T-helper 17 cell (primary cell): ENCODE measurements at places on chromosomes 3 and 15. TPM values are rescaled to one million over a fixed set of nuclear protein-coding genes. Genes with fewer than 3 reads are reported as not detected.

- no peak overlapping the region for H3K27ac ChIP-seq
- H3K4me3 ChIP-seq = no peak overlapping the region
- H3K36me3 ChIP-seq = no peaks in the 10 kb centered on the region
- no peaks in the 10 kb centered on the region for H3K27me3 ChIP-seq
- H3K4me1 ChIP-seq = no peaks in the 10 kb centered on the region
Measured at GRCh38 chr3:121167374-121168139, 259.6 kb downstream of the STXBP5L start.

- H3K27me3 ChIP-seq = peaks cover 65% of the 10 kb centered on the region
- no peak for DNase-seq
- peak overlapping the region; percentile 73 for H3K4me3 ChIP-seq
- peaks cover 9% of the 10 kb centered on the region for H3K36me3 ChIP-seq
Measured at GRCh38 chr15:67827562-67828277, 2.4 kb downstream of the SKOR1 start.

The GPR149 gene
- total RNA-seq = not detected

GRCh38 chr15:62588938-62589670, 424.0 kb upstream of the C2CD4B start:
- no peak for DNase-seq
- no peaks in the 10 kb centered on the region for H3K36me3 ChIP-seq
- H3K4me3 ChIP-seq = no peak overlapping the region
- H3K4me1 ChIP-seq = no peaks in the 10 kb centered on the region
- no peak overlapping the region for H3K27ac ChIP-seq
- peaks cover 44% of the 10 kb centered on the region for H3K27me3 ChIP-seq

DNA sequence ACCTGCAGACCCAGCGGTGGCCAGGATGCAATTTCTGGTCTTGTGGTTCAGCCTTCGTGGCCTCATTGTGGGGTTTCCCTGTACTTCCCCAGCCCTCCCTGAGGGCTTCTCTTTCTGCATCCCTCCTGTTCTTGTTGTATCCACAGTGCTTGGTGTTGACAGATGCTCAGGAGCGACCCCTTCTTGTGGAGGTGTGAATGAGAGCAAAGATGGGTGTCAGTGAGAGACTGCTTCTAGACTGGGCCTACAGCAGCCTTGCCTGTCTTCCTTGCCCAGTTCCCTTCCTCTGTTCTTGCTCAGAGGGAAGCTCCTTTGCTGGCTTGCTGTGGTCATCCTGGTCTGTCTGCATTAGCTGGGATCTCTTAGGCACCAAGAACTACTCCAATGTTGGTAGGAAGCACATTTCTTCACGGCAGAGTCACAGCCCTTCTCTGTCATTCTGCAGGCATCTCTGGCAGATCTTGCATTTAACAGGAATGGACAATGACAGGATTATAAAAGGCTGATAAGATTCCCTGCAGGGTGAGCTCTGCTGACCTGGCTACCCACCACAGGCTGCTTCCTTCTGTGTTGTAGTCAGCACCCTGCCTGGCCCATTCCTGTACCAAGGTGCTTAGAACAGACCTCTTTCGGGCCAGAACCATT, 317.8 kb upstream of the C2CD4B start:
- H3K27ac ChIP-seq = no peak overlapping the region
- no peak overlapping the region for H3K4me3 ChIP-seq
- H3K36me3 ChIP-seq = no peaks in the 10 kb centered on the region
- no peak for DNase-seq
- H3K4me1 ChIP-seq = peaks cover 4% of the 10 kb centered on the region

The FEZF2 gene
- not detected for total RNA-seq

- H3K4me3 ChIP-seq = no peak overlapping the region
- H3K27me3 ChIP-seq = no peaks in the 10 kb centered on the region
- peaks cover 8% of the 10 kb centered on the region for H3K36me3 ChIP-seq
- DNase-seq = no peak
Measured at GRCh38 chr15:58699769-58700168, 49.7 kb downstream of the ADAM10 start.

The SERINC4 gene
- not detected for total RNA-seq

The TGM4 gene
- not detected for total RNA-seq

The EPB42 gene
- total RNA-seq = not detected

DNA sequence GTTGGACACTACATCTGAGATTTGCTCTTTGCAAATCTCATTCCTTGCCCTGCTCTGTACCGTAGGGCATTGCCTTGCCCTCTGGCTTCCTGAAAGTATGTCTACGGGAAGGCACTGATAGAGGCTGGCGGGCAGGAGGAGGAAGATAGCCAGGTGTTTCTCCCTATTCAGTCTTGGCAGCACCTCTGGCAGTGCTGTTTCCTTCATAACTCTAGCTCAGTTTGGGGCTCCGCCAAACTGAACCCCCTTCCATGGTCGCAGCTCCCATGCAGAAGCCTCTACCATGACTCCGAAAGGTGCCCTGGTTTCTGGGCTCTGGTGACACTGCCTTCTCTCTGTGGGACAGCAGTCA, 122.3 kb upstream of the PRR20G start:
- H3K27me3 ChIP-seq = peaks cover 87% of the 10 kb centered on the region
- H3K36me3 ChIP-seq = no peaks in the 10 kb centered on the region
- DNase-seq = peak; percentile 4
- peaks cover 3% of the 10 kb centered on the region for H3K4me1 ChIP-seq
- H3K4me3 ChIP-seq = no peak overlapping the region
- no peak overlapping the region for H3K27ac ChIP-seq

GRCh38 chr15:70867911-70868467, 14.0 kb upstream of the LARP6 start:
- H3K36me3 ChIP-seq = peaks cover 2% of the 10 kb centered on the region
- DNase-seq = no peak
- no peak overlapping the region for H3K27ac ChIP-seq
- no peak overlapping the region for H3K4me3 ChIP-seq

The SLCO2A1 gene
- not detected for total RNA-seq

The ADAM10 gene
- total RNA-seq = 142 TPM

GRCh38 chr3:50260027-50260941, 8.7 kb upstream of the SEMA3B start:
- H3K4me3 ChIP-seq = peak overlapping the region; percentile 82
- H3K36me3 ChIP-seq = no peaks in the 10 kb centered on the region
- H3K27me3 ChIP-seq = no peaks in the 10 kb centered on the region

DNA sequence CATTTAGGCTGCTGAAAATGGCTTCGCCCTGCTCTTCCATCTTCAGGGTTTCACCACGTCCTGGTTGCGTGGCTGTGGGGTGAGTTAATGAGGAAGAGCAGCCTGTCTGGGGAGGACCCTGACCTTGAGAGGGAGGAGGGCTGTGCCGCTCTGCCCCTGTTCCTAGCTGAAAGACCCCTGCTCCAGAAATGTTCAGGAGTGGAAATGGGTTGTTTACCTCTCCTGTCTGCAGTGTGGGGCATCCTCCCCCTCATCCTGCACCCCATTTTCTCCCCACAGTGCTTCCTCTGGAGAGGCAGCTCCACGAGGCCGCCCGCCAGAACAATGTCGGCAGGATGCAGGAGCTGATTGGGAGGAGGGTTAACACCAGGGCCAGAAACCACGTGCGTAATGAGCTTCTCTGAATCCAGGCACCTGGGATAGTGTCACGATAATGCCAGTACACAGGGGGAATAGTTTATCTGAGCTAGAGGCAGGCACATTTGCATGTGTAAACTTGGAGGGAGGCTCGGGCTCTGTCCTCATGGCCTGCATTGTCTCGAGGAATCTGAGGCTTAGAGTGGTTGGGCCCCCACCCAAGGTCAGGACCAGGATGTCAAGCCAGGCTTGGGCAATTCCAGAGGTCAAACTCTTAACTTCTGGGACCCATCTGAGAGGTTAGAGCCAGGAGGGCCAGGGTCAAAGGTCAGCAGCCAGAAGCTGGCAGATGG, 4.0 kb downstream of the ANKDD1A start:
- DNase-seq = no peak
- peaks cover 12% of the 10 kb centered on the region for H3K27me3 ChIP-seq
- H3K27ac ChIP-seq = no peak overlapping the region

The IL12A gene
- total RNA-seq = 3.2 TPM

The PLA1A gene
- not detected for total RNA-seq

GRCh38 chr3:31213869-31214486, 318.7 kb upstream of the STT3B start:
- H3K4me1 ChIP-seq = peaks cover 75% of the 10 kb centered on the region
- DNase-seq = peak; percentile 30
- H3K27ac ChIP-seq = peak overlapping the region; percentile 88
- H3K4me3 ChIP-seq = peak overlapping the region; percentile 86
- H3K36me3 ChIP-seq = no peaks in the 10 kb centered on the region
- no peaks in the 10 kb centered on the region for H3K27me3 ChIP-seq

The GOLGA6D gene
- not detected for total RNA-seq

DNA sequence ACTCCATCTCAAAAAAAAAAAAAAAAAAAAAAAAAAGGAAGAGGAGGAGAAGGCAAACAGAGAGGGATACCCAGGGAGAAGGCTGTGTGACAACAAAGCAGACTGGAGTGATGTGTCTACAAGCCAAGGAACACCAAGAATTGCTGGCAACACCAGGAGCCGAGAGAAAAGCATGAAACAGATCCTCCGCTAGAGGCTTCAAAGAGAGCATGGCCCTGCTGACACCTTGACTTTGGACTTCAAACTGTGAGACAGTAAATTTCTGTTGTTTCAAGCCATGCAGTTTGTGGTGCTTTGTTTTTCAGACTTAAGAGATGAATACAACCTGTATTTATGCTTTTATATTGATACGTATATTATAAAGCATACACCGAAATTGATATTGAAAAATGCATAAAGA, 74.3 kb upstream of the TRA2B start:
- H3K27ac ChIP-seq = no peak overlapping the region
- no peaks in the 10 kb centered on the region for H3K36me3 ChIP-seq
- no peak overlapping the region for H3K4me3 ChIP-seq

GRCh38 chr15:83846847-83847246, 192.9 kb downstream of the ADAMTSL3 start:
- DNase-seq = no peak
- H3K27me3 ChIP-seq = peaks cover 19% of the 10 kb centered on the region
- no peaks in the 10 kb centered on the region for H3K4me1 ChIP-seq
- no peaks in the 10 kb centered on the region for H3K36me3 ChIP-seq
- H3K27ac ChIP-seq = no peak overlapping the region

GRCh38 chr3:152269831-152270734, 1.4 kb downstream of the MBNL1 start:
- no peaks in the 10 kb centered on the region for H3K27me3 ChIP-seq
- peak overlapping the region; percentile 92 for H3K4me3 ChIP-seq
- peak overlapping the region; percentile 95 for H3K27ac ChIP-seq
- peak; percentile 33 for DNase-seq
- peaks cover 7% of the 10 kb centered on the region for H3K36me3 ChIP-seq

- no peak overlapping the region for H3K27ac ChIP-seq
- no peaks in the 10 kb centered on the region for H3K36me3 ChIP-seq
- peaks cover 11% of the 10 kb centered on the region for H3K27me3 ChIP-seq
- H3K4me3 ChIP-seq = no peak overlapping the region
- H3K4me1 ChIP-seq = peaks cover 5% of the 10 kb centered on the region
Measured at GRCh38 chr15:33735143-33735542, 233.2 kb upstream of the CHRM5 start.

DNA sequence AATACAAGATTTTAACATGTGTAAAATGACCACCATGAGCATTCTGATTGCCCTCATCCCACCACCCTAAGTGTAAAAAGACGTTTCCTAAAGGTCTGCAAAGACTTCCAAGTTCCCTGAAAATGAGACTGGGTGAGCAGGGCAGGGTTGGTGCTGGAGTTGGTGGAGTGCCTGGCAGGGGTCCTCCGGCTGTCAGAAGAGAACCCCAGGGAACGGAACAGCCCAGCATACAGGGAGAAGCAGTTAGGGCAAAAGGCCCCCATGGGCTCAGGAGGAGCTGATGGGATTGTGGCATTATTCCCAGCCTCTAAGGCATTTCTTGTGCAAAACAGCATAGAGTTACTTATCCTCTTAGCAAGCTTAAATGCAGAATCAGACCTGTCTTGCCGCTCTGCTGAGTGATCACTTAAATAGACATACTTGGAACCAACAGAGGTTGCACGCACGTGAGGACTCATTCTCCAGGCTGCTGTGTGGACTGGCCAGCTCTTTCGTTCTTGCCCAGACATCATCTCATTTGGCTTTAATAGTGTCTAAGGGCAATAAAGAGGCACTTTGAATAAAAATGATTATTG, 36.0 kb downstream of the XYLB start:
- no peak overlapping the region for H3K4me3 ChIP-seq
- DNase-seq = no peak
- no peaks in the 10 kb centered on the region for H3K27me3 ChIP-seq
- peaks cover 4% of the 10 kb centered on the region for H3K4me1 ChIP-seq
- H3K27ac ChIP-seq = no peak overlapping the region

DNA sequence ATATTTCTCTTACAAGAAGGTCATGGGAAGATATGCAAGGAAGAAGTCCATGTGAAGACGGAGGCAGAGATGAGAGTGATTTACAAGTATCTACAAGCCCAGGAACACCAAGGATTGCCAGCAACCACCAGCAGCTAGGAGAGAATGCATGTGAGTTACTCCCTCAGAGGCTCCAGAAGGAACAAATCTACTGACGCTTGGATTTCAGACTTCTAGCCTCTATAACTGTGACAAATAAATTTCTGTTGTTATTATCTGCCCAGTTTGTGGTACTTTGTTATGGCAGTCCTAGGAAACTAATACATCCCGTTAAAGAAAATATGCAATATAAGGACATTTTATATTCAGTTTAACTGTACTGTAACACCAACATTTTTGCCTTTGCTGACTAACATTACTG, 283.9 kb downstream of the BCHE start:
- H3K4me1 ChIP-seq = no peaks in the 10 kb centered on the region
- no peaks in the 10 kb centered on the region for H3K27me3 ChIP-seq
- H3K36me3 ChIP-seq = no peaks in the 10 kb centered on the region
- DNase-seq = no peak

The IQCF6 gene
- total RNA-seq = not detected

DNA sequence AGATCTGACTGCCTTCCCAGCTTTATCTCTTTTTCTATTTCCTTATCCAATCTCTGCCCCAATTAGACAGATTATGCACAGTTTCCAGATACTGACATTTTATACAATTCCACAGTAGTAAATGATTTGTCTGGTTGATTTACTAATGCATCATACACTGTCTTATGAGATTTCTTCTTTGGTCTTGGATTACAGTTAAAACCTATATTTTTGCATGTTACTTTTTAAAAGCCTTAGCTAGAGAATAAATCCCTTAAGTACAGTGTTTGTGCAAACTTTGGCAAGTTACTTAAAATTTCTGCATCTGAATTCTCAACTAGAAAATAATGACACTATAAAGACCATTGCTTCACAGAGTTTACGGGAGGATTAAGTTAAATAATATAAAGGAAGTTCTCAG, 6.0 kb downstream of the UNC13C start:
- H3K27me3 ChIP-seq = peaks cover 9% of the 10 kb centered on the region
- no peak overlapping the region for H3K4me3 ChIP-seq
- no peaks in the 10 kb centered on the region for H3K36me3 ChIP-seq
- H3K4me1 ChIP-seq = no peaks in the 10 kb centered on the region
- no peak for DNase-seq
- no peak overlapping the region for H3K27ac ChIP-seq
